ENCODE measurements at places on chromosomes 6 and 20. TPM values are rescaled to one million over a fixed set of nuclear protein-coding genes. Genes with fewer than 3 reads are reported as not detected.

DNA sequence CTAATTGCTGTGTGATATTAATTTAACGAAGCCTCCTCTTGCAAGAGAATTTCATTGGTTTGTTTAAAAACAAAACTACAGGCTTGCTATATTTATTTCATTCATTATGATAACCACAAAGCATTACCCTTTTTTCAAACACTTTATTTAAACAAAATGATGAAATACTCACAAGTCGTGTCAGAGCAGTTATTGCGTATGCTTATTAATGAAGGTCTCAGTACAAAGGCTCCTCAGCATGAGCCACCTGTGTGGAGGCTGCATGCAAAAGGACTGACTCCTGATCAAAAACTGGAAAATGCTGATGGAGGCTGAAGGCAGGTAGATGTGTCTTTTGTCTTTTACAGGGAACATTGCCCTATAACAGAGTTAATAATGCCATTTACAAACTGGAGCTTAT lies 130.5 kb downstream of the CRYBG1 start:
- no peaks in the 10 kb centered on the region for H3K36me3 ChIP-seq
- peaks cover 31% of the 10 kb centered on the region for H3K27me3 ChIP-seq
- peaks cover 3% of the 10 kb centered on the region for H3K4me1 ChIP-seq
- no peak overlapping the region for H3K27ac ChIP-seq

- H3K27ac ChIP-seq: no peak overlapping the region
- H3K4me3 ChIP-seq: no peak overlapping the region
- DNase-seq: no peak
- H3K36me3 ChIP-seq: no peaks in the 10 kb centered on the region
These were observed 59.9 kb downstream of the MACROD2 start for GRCh38 chr20:14055127-14055742.

DNA sequence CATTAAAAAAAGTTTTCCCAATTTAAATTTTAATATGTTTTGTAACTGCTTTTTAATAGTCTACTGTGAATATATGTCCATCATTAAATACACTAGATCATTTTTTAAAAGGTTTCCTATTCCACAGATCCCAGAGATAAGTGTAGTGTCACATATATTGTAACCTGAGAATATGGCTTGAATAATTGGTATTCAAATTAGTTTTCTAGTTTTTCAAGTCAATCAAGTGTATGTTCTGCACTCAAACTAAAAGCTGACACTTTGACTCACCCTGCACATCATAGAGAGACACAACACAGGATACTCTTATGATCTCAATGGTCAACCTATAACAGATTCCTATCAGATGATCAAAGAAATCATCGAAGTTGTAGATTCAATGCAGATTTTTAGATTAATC lies 49.1 kb downstream of the ZHX3 start:
- DNase-seq: no peak
- peaks cover 17% of the 10 kb centered on the region for H3K4me1 ChIP-seq
- no peaks in the 10 kb centered on the region for H3K36me3 ChIP-seq
- no peak overlapping the region for H3K4me3 ChIP-seq
- H3K27me3 ChIP-seq: no peaks in the 10 kb centered on the region
- H3K27ac ChIP-seq: no peak overlapping the region

DNA sequence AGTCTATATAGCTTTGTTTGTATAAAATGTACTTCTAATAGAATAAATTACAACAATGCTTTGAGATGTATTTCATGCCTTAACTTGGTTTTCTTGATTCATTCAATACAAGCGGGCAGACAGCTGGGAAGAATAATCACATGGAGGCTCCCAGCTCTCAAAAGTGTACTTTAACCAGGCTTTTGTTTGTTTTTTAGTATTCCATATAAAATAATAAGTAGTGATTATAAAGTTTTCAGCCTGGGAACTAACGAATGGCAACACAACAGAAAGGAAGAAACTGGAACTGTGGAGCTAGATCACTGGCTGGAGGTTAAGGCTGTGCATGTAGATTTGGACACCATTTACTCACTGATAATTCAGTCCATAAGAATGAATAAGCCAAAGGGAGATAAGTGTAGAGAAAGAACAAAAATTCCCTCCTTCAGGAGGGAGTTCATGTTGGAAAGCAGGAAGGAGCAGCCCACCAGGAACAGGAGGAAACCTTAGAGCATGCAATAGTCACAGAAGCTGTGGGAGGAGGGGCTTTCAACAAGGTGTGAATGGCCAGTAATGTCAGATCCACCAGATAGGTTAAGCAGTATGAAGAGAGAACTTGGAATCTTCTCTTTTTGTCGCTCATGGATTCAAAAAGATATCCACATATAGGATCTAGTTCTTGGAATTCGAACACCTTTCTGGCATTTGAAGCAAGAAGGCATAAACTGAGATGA lies 41.2 kb upstream of the SLC35D3 start:
- no peak overlapping the region for H3K4me3 ChIP-seq
- DNase-seq: no peak
- H3K36me3 ChIP-seq: peaks cover 20% of the 10 kb centered on the region
- H3K27me3 ChIP-seq: no peaks in the 10 kb centered on the region

DNA sequence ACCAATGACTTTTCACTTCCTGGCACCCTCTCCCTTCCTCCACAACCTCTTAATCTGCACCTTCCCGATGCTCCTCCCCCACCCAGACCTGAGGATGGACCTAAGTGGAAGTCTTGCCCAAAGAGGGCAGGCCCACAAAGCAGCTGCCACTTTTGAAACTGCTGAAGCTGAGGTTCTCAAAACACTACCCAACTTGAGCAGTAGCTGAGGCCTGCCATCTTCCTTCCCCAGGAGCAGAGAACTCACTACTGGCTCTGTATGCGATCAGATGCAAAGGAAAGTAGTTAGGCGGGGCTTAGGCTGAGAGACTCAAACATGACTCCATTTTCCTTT lies 1.5 kb downstream of the HM13 start:
- H3K4me3 ChIP-seq: no peak overlapping the region
- H3K27me3 ChIP-seq: no peaks in the 10 kb centered on the region
- no peak for DNase-seq
- H3K27ac ChIP-seq: no peak overlapping the region
- H3K36me3 ChIP-seq: no peaks in the 10 kb centered on the region

DNA sequence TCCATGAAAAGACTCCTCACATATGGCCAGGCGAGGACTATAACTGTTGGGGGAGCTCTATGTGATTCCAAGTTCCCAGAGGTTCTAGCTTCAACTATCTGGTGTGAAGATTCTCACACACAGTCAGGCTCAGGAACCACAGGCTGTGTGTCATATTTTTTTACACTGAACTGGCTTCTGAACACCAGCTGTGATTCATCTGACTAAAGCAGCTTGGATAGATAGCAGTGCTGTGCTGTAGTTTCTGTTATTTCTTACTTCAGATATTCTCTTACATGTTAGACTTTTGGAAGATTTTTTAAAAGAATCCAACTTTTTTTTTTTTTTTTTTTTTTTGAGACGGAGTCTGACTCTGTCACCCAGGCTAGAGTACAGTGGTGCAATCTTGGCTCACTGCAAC lies 140.7 kb upstream of the MCHR2 start:
- H3K36me3 ChIP-seq: no peaks in the 10 kb centered on the region
- H3K4me1 ChIP-seq: no peaks in the 10 kb centered on the region
- no peak overlapping the region for H3K27ac ChIP-seq
- no peak for DNase-seq
- no peaks in the 10 kb centered on the region for H3K27me3 ChIP-seq

The PPP1R18 gene
- 30.6 TPM for total RNA-seq

The CGA gene
- not detected for total RNA-seq
